Activated CD4-positive, alpha-beta T cell treated with anti-CD3 and anti-CD28 coated beads, Interleukin-2, amount 50 U/mL, for 1 hour (primary cell): ENCODE measurements at places on chromosomes 11 and 22.
A peak's percentile ranks its signal among the peaks of the same experiment; 100 is the strongest.

DNA sequence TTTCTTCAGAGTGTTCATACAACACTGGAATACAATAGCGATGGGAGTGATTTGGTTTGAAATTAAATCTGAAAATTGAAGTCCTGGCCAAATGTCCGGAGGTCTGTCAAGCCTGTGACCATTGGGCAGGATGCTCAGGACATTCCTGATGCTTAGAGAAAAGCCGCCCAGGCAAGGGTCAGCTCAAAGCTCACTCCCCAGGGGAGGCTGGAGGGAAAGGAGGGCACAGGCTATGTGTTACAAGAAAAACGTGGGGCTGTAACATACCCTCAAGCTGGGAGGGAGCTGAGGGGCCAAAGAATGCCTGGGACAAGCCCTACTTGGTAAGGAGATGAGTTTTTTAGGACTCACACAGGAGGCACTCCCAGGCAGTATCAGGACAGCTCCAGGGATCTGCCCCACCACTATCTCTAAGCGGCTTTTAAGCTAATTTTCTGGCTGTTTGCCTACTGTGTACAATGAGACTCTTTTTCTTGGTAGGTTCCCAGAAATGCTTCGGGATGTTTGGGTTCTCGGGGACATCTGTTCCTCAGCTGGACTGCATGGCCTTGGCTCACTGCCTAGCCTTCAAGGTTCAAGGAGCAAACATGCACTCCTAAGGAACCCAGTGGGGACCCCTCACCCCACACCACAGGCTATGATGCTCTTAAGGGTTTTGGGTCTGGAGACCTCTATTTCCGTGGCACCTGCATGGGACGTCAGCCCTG, 500.1 kb downstream of the BRD1 start:
- no peak for DNase-seq

DNA sequence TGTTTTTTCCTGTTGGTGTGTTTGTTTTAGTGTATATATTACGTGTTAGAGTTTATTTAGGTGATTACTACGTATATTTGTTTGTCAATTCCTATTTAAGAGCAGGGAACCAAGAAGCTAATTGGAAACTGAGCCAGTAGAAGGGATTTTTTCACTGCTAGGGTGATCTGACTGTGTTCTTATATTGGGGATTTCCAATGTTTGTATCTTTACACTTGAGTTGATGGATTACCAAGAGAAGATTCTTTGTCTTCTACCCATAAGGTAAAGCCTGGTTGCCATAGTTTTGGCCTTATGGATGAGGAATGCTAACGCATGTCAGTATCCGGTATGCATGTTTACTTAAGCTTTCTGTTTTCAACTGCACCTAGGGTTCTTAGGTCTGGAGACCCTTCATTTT, 35.6 kb downstream of the SIK2 start:
- no peak for DNase-seq

DNA sequence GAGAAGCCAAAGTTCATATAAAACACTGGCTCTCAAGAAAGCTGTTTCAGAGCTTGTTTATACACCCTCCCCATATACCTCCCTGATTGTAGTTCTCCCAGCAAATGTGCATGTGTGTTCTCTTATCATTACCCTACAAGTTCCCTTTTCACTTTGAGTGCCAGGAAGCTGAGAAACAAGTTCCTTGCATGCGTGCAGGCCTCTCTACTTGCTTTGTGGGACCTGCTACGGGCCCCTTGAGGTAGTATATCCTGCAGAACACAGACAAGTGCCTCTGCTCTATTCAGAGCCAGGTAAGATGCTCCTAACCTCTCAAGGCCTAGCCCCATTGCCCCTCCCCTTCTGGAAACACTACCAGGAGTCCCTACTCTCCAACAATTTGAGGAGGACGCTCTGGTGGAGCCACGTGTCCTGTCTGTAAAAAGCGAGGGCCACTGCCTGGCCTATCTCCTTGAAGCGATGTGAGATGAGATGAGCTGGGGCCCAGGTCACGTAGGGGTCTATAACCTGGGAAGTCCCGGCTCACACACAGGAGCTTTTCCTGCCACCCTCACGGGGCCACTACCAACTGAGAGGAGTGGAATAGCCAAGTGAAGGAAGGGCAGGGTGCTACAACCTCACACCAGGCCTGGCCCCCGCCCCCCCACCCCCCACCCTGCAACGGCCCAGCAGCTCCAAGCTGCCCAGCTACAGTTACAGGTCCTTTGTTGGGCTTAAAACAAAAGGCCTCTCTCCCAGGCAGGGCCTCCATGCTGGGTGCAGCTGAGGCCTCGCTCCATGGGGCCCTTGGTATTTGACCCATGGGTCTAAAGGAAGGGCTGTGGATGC, 2.6 kb upstream of the ATP5MGL start:
- DNase-seq, result no peak

DNA sequence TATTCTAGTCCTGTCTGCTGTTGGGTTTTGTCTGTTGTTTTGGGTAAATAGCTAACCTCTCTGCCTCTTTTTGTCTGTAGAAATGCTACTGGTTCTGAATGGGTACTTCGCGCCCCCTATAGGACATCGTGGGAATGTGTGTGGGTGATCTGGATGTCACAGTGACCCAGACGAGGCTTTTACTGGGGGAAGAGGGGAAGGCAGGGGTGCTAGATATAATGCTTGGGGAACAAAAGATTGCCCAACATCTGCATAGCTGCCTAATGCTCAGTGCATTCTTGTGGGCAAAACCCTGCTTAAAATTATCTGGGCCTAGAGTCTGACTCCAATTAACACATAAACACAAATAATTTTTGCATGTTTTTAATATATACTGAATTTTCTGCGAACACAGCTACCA, 57.7 kb downstream of the BMAL1 start:
- peak; percentile 70 for DNase-seq

- peak; percentile 65 for DNase-seq
Measured at GRCh38 chr22:26656891-26657851, at the start of gene MIAT. MIAT (plus strand) TSS chr22:26657588.

GRCh38 chr11:102384419-102385079, 37.5 kb downstream of the BIRC2 start:
- no peak for DNase-seq

GRCh38 chr11:70201882-70202861, 924 bp upstream of the FADD start:
- no peak for DNase-seq
